NCI-H1092 treated with DMSO at 0.1 percent for 48 hours (cell line): ENCODE measurements at places on chromosomes 6 and 20.

GRCh38 chr6:72746276-72746675, 124.4 kb downstream of the KCNQ5 start:
- DNase-seq: no peak

GRCh38 chr6:164008902-164009301, 594.4 kb downstream of the QKI start:
- DNase-seq: no peak

DNA sequence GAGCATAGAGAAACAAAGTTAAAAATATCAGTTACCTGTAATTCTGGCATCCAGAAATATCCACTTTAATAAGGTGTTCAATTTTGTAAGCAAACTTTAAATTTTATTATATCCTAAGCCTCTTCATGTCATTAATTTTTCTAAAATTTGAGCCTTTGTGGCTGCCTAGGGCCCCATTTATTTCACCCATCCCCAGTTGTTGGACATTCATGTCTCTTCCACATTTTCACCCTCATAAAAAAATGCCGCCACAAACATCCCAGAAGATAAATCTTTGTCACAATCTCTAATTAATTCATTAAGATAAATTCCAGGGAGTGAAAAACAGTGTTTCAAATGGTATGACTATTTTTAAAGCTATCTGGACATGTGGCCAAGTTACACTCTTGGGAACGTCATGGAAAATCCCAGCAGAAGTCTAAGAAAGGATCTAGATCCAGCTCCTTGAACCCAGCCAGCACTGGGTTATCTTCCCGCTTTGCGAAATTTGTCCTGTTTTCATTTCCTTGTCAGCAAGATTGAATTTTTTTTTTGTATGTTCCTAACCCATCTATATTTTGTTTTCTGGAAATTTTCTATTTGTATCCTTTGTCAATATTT, 97.2 kb downstream of the TMEM242 start:
- no peak for DNase-seq

DNA sequence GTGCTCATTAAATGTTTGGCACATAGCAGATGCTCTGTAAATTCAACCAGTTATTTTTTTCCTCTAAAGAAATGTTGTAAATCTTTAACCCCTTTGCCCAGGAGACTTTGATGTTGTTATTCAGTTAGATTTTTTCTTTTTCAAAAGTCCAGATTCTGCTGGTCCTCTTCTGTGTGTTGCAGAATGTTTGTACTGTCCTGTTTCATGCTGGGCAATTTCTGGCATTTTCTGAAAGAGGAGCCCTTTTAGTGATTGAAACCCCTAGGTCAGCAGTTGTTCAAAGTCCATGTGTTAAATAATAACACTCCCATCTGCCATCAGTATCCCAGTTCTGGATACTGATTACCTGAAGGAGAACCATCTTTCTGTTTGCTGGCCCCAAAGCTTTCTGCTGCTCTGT, 1.3 kb upstream of the SLC17A1 start:
- DNase-seq: no peak

GRCh38 chr6:6801635-6802218, 213.2 kb downstream of the LY86 start:
- DNase-seq: no peak
